ENCODE measurements at places on chromosomes 7 and 10.
A peak's percentile ranks its signal among the peaks of the same experiment; 100 is the strongest.

- no peak for DNase-seq
These were observed 493.9 kb upstream of the IGFBP3 start for GRCh38 chr7:46414946-46415345.

GRCh38 chr7:34718867-34719266 is 60.8 kb downstream of the NPSR1 start:
- DNase-seq: no peak

DNA sequence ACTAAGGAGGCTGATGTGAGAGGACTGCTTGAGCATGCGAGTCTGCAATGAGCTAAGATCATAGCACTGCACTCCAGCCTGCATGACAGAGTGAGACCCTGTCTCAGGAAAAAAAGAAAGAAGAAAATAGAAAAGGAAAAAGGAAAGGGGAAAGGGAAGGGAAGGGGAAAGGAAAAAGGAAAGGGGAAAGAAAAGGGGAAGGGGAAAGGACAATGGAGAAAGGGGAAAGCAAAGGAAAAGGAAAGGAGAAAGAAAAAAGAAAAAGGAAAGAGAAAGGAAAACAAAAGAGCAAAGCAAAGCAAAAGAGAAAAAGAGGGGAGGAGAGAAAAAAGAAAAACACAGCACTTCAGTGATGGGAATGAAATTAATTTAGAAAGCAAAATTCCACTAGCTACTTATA is 179.3 kb downstream of the SRPK2 start:
- DNase-seq: no peak

DNA sequence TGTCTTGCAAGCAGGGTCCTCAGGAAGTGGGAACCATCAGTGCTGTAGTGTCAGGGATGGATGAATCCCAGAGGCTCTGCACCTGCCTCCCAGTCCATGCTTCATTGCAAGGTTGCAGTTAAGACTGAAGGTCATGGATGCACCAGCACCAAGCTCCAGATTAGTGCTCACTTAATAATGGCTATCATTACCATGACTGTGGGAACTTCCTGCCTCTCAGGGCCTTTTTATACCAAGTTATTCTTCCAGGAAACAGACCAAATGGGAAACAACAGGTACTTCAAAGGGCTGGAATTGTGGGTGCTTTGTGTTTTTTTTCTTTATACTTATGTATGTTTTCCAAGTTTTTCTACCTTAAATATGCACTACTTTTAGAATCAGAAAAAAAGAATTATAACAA is 197.7 kb downstream of the CYP26A1 start:
- no peak for DNase-seq

GRCh38 chr7:151631570-151631952 is 111.9 kb upstream of the RHEB start:
- DNase-seq: peak; percentile 14

GRCh38 chr10:108003061-108003460 is 838.6 kb upstream of the SORCS1 start:
- no peak for DNase-seq

DNA sequence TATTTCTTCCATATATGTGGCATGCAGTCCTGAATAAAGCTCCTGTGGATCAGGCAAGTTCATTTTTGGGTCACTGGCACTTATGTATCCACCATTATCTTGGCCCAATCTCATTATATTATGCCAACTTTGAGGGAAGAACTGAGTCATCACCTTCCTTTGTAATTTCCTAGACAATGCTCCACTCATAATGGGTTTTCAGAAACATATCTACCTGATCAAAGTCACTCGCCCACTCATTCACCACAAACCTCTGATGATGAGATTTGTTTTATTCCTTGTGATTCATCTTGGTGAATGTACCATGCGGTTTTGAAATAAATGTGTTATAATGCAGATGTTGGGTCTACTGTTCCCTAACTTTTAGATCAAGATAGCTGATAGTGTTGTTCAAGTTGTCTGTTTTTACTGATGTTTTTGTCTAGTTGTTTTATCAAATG is 525.8 kb downstream of the KIF20B start:
- no peak for DNase-seq

DNA sequence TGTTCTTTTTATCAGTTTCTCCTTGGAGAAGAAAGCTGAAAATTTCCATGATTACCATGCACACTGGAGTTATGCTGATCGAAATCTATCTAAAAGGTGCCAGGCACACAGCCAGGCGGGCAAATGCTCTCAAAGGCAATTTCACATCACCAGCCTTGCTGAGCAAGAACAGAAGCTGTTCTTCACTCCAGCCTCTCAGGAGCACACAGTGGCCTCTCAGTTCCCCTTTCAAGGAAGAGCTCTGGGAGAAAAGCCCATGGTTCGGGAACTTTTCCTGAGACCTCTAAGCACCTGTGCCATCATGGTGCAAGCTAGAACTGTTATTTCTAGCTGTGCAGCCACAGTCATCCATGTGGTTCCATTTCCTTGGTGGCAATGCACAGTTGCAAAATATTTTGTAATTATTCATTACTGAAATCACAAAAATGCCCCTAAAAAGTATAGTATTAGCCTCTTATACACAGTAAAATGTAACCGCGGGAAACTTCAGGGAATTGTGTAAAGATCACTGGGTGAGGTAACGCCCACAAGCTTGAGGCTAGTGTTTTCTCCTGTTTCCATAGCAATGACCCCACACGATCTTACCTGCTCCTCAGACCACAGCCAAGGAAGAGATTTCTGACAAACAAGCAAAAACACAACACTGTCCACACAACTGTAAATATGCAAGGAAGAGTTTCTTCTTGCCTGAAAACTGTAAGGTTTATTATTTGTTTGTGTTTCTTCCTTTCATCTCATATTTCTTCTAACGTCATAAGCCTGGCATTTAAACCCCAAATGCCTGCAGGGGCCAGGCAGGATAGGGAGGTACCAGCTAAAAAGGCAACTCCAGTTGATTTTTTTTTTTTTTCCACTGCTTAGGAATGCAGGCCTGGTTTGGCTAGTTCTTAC is 121.2 kb downstream of the FAM107B start:
- DNase-seq: peak; percentile 78

DNA sequence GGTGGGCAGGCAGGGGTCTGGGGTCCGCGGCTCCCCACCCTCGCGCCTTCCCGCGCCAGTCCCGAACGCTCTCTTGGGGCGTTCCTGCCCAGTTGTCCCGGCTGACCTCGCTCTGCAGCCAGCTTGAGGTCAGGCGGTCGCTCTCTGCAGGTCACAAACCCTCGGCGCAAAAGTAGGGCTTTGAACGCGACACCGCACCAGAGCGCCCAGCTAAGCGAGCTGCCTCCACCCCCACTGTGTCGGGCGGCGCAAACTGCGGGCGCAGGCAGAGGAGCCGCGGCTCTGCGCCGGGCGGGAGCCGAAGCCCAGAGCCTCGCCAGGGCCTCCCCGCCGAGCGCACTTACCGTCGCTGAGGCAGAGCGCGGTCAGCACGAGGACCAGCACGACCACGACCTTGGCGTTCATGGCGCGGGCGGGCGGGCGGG is 284 bp downstream of the CXCL12 start:
- DNase-seq: no peak

DNA sequence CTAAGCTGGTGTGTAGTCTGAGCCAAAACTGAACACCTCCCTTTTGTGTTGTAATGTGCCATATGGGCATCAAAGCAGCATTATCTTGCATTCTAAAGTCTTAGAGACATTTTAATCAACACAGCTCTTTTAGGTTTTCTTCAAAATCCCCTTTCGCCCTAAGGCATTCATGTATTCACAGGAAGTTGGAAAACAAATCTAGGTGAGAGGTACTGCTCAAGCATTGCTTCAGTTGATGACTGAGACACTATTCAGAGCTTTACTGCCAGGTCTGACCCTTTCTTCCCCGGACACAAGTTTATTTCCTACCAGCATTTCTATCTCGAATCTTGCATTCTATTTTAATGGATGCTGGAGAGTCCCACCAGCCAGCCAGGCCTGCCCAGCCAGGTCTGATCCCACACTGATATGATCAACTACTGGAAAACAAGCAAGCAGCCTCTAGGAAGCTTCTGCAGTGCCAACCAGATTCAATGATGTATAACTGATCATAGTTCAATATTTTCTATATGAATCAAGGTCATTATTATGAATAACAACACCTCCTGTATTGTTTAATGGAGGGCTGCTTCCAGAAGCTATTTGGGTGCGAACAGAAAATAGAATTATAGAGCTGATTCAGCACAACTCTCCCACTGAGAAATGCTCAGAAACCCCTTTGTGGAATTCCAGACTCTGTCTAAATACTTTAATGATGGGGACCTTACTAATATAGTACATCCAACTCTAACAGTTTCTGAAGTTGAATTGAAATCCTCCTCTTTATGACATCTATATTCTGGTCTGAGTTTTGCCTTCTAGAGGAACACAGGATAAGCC is 4.0 kb upstream of the BRAF start:
- DNase-seq: no peak

DNA sequence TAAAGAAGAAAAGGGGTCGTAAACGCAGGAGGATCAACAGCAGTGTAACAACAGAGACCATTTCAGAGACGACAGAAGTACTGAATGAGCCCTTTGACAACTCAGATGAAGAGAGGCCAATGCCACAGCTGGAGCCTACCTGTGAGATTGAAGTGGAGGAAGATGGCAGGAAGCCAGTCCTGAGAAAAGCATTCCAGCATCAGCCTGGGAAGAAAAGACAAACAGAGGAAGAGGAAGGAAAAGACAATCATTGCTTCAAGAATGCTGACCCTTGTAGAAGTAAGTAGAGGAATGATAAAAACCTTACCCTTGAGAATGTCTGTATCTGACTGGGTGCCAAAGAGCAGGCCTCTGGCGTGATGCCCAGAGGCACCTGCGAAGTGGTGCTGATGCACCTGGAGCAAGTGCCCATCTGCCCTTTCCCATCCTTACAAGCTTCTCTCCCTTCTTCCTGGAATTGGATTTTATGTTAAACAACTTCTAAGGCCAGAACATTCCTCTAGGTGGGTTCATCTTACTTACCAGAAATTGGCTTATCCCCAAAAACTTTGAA is 86.4 kb upstream of the SAMD8 start:
- DNase-seq: no peak

DNA sequence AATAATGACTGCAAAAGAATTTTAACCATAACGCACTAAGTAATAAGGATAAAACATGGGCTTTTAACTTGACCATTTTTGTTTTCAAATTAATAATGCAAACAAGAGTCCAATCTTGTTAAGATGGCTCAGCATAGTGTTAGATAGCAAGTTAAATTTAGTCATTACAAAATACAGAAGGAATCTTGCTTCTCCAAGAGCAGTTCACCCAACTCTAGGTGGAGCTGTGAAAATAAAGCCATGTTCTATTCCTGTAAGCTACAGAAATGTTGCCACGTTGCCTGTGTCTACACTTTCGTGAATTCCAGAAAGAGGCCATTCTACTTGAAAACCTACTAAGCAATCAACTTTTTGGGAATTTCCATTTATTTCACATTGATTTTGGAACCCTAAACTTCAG is 191.9 kb downstream of the SFMBT2 start:
- DNase-seq: no peak
